ENCODE measurements at places on chromosomes 5 and 9.

- DNase-seq = no peak
Measured at GRCh38 chr5:167696558-167697314, 594.7 kb upstream of the WWC1 start.

- DNase-seq = no peak
Measured at GRCh38 chr9:116157436-116158138, 4.0 kb downstream of the PAPPA start.

GRCh38 chr5:29169886-29170285, 2023.6 kb upstream of the CDH6 start:
- DNase-seq = no peak

- no peak for DNase-seq
Measured at GRCh38 chr5:6723122-6723815, 10.0 kb downstream of the TENT4A start.

- DNase-seq = no peak
Measured at GRCh38 chr5:78500028-78500427, 139.6 kb downstream of the SCAMP1 start.

GRCh38 chr5:72302171-72302570, 17.9 kb downstream of the MRPS27 start:
- no peak for DNase-seq

DNA sequence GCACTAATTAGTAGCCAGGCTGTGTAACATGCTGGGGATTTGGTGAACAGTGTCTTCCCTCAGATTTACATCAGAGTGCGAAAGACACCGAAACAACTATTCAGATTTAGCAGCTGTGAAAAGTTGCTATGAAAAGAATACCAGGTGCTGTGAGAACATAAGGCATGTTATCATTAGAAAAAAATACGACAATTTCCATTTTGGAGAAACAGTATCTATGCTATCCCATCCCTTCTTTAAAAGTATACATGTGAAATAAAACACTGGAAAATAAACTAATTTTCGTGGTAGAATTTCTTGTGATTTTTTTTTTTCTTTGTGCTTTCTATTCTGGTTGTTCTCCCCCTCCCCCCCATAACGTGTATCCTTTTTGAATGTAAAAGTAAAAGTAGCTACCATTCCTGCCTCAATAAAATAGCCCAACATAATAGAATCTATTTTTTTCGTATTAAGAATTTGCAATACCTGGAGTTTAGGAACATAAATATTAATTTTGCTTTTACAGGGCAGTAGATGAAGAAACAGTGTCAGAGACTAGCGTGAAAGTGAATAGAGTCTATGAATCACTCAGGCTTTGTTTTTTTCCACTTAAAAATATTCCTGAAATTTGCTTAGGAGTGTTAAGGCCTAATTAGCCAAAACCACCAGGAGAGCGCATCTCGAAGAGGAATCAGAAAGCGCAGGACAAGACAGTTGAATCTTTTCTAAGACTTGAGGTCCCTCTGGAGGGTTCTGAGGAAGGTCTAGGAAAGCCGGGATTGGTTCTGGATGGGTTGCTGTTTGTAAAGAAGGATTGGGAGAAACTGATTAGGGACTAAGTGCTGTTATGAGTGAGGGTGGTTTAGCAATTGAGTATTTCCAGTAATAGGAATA, 813 bp upstream of the SLU7 start:
- no peak for DNase-seq

- no peak for DNase-seq
Measured at GRCh38 chr9:13163946-13164345, 115.5 kb downstream of the MPDZ start.

DNA sequence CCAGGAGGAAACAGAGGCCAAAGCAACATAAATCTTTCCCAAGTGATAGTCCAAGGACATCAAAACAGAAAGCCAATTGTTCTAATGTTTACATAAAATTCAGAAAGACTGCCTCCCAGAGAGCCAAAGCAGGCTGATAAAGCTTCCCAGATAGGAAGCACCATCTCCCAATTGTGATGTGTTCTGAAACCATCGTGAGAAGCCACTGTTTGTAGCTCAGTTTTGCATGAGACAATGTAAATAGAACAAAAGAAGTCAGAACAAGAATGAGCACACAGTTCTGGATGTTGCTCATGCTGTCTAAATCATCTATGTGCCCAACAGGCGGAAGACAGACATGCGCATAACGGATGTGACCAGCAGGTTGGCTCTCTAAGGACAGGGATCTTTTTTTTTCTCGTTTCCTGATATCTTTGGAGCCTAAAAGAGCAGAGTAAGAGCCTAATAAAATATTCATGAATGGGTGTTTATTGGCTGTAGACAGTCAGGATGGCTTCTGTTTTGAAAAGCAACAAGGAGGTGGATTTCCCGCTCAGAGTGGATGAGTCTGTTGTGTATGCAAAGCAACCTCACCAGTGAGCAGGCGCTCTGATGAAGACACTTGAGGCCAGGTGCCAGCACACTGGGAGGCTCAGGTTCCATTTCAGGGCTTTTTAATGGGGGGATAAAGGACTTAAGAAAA, 113.6 kb downstream of the GNA14 start:
- DNase-seq = peak; percentile 91

DNA sequence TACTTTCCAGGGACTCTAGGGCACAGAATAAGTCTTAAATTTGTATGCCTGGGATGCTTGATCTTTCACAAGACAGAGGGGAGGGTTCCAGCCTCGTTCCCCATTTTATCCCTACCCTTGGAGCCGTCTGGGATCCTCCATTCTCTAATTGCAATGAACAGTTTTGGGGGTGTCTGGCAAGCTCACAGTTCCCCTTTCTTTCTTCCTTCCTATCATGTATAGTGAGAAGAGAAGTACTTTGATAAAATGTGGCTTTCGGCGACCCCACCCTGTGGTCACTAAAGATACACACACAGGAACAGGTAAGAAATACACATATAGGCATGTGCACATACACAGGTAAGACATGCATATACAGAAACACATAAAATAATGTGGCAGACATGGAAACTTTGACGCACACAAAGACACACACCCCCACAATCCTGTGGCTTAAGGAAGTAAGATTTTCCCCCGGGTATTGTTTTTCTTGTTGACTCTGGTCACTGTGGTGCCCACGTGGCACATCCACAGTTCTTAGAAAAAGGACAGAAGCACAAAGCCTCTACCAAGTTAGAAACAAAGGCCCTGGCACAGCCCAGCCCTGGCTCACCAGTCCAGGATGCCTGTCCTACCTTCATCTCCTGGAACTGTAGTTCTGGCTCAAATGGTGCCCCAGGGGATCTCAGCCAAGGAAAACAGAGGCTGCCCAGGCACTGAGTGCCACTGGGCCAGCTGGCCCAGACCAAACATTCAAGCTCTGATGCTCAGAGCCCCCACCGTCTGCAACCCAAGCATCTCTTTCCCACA, 6.3 kb upstream of the SMU1 start:
- DNase-seq = no peak

DNA sequence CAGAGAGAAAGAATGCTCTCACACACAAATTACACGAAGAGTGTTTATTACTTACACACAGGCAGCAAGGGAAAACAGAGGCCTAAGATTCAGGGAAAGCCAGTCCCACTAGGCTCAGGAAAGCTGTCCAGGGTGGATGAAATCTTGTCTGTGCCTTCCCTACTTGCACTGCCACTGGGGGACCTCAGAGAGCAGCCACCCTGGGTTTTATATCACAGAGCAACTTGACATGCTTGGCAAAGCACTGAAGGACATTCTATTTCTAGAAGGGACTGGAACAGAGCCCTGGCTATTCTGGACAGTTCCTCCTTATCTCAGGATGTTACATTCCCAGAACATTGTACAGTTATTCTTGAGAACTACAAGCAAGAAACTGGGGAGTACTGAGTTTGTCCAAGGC, 7.5 kb upstream of the PRSS3 start:
- DNase-seq = no peak

DNA sequence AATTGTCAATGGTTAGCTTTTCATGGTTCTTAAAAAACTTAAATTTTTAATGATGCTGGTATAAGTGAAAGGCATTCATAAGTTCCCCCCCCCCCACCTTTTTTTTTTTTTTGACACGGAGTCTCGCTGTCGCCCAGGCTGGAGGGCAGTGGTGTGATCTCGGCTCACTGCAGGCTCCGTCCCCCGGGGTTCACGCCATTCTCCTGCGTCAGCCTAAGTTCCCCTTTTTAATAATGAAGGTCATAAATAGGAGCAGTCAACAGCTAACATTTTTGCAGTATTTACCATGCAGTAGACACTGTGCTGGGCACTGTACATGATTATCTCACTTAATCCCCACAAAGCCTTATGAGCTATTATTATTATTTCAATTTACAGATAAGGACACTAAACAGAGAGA, 556.3 kb downstream of the PDE4D start:
- no peak for DNase-seq
